A673 (cell line): ENCODE measurements at places on chromosomes 3 and 15. TPM values are rescaled to one million over a fixed set of nuclear protein-coding genes. Genes with fewer than 3 reads are reported as not detected.

DNA sequence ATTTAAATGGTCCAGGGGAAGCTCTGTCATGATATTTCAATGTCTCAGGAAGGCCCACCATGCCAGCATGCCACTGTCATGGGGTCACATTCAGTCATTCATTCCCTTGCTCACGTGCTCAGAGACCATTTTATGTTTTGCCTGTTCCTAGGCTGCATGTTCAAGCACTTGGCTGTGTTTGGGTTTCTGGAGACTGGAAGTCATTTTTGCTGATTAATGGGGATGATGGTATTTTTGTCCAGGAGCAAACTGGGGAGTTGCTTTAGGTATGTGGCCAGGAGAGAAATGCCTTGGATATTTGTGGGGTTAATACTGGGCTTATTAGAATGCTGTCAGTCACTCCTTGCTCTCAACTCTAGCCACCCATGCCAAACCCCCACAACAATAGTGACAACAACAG, 303.5 kb downstream of the PTPRG start:
- no peaks in the 10 kb centered on the region for H3K36me3 ChIP-seq
- no peaks in the 10 kb centered on the region for H3K4me1 ChIP-seq
- no peak overlapping the region for H3K27ac ChIP-seq
- no peak for DNase-seq

DNA sequence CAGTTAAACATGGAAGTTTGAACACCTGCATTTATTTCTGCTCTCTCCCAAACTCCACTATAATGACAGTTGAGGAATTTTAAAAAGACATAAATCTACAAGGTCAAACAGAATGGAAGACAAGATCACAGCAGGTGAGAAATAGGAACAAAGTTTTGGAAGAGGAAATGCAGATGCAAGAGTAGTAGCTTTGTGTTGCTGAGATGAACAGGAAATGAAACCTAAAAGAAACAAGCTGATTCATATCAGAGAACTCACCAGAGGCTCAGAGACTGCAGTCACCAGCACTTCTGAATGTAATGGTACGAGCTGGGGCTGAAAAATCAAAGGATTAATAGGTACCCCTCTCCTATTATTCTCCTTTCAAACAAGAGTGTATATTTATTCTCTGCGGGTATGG, 459.9 kb downstream of the RAP2B start:
- H3K27me3 ChIP-seq = no peaks in the 10 kb centered on the region
- DNase-seq = peak; percentile 35
- peaks cover 5% of the 10 kb centered on the region for H3K4me1 ChIP-seq
- H3K36me3 ChIP-seq = no peaks in the 10 kb centered on the region

The NANOGP8 gene
- not detected in 2 replicates for total RNA-seq

- DNase-seq = no peak
- no peaks in the 10 kb centered on the region for H3K27me3 ChIP-seq
- no peaks in the 10 kb centered on the region for H3K4me1 ChIP-seq
- no peak overlapping the region for H3K27ac ChIP-seq
- H3K36me3 ChIP-seq = no peaks in the 10 kb centered on the region
These were observed 8.0 kb upstream of the RAD54L2 start for GRCh38 chr3:51530485-51530884.

The CHAC1 gene
- total RNA-seq = 11.6 and 26.8 TPM in 2 replicates

The NTRK3 gene
- total RNA-seq = not detected in 2 replicates

DNA sequence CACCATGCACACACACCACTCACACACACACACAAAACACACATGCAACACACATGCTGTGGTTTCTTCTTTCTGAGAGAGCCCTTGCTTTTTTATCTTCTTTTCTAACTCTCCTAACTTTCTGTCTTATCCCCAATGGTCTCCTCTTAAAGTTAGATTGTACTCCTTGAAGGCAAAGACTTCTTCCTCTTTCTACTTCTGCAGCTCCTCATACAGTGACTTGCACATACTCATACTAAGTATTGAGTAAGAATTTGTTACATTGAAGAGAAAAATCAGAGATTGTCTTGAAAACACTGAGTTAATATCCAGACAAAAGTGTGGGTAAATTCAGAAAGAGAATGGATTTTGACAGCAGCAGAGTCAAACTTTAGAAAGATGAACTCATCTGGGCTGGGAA, 64.4 kb downstream of the GTPBP8 start:
- H3K4me3 ChIP-seq = no peak overlapping the region
- no peak for DNase-seq
- peaks cover 22% of the 10 kb centered on the region for H3K4me1 ChIP-seq
- no peak overlapping the region for H3K27ac ChIP-seq
- no peaks in the 10 kb centered on the region for H3K36me3 ChIP-seq

DNA sequence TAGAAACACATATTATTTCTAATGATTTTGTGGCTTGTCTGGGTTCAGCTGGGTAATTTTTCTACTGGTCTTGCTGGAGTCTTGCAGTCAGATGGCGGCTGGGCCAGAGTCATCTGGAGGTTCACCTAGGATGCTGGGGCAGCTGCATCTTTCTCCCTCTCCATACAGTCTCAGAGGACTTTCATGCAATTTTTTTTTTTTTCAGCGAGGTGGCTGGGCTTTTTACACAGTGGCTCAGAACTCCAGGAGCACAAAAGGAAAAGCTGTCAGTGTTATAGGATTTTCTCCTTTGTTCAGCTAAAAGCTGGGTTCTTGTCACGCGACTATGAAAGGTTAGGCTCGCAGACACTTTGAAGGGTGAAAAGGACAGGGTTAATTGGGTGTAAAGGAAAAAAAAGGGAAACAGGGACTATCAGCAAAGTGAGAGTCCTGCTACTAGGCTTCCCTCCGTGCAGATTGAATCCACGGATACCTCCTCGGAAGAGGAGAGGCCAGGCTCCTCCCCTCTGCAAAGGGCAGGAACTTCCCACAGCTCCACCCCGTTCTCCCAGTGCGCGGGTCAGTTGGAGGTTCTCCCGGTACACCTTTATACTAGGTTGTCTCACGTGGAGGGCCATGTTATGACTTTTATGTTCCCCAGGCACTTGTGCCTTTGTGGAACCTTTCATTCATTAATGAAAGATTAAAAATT, 44.3 kb downstream of the ADGRG7 start:
- H3K27ac ChIP-seq = no peak overlapping the region
- no peak for DNase-seq
- peaks cover 13% of the 10 kb centered on the region for H3K4me1 ChIP-seq
- no peaks in the 10 kb centered on the region for H3K36me3 ChIP-seq
- H3K4me3 ChIP-seq = no peak overlapping the region
- H3K27me3 ChIP-seq = no peaks in the 10 kb centered on the region

GRCh38 chr3:155585384-155585783, 159.5 kb downstream of the PLCH1 start:
- no peak overlapping the region for H3K4me3 ChIP-seq
- DNase-seq = no peak
- no peaks in the 10 kb centered on the region for H3K36me3 ChIP-seq

The PLSCR4 gene
- 1.3 and 2.4 TPM in 2 replicates for total RNA-seq

The SECISBP2L gene
- total RNA-seq = 36.4 and 36.8 TPM in 2 replicates

DNA sequence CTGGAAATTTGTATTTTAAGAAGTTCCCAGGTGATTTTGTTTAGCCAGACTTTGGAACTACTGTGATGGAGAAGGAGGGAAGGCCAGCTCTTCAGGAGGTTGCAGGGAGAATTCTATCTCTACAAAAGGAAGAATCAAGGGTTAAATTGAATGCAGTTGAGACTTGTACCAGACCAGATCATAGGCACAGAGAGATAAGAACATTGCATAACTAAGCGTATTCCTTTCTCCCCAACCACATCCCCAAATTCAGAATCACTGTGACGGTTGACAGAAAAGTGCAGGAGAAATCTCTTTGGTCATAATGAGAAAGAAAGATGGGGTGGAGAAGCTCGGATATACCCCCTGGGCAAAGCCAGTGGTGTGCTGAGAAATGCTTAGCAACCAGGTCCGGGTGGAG, 7.2 kb downstream of the PLD1 start:
- H3K4me3 ChIP-seq = no peak overlapping the region
- no peaks in the 10 kb centered on the region for H3K27me3 ChIP-seq
- DNase-seq = no peak
- H3K36me3 ChIP-seq = no peaks in the 10 kb centered on the region

The PLSCR1 gene
- total RNA-seq = 45.6 and 49.3 TPM in 2 replicates

The TIMP4 gene
- 10.2 and 13.3 TPM in 2 replicates for total RNA-seq

DNA sequence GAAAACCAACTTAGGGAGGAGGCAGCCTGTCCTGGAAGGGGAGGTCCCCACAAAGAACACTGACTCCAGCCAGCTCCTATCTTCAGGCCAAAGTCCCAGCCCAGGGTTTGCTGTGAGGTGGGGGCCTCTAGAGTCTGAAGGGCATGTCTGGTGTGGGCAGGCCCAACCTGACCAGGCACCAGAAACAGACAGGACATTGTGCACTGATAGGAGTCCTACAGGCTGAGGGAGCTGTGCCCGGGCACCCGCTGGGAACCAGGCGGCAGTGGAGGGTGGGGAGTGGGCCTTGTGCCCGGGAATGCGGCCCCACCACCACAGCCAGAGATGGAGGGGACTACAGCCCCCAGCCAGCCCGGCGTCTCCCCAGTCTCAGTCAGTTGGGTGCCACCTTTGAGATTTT, 161.4 kb downstream of the WNT7A start:
- DNase-seq = no peak
- no peak overlapping the region for H3K27ac ChIP-seq
- no peaks in the 10 kb centered on the region for H3K36me3 ChIP-seq
- no peak overlapping the region for H3K4me3 ChIP-seq

DNA sequence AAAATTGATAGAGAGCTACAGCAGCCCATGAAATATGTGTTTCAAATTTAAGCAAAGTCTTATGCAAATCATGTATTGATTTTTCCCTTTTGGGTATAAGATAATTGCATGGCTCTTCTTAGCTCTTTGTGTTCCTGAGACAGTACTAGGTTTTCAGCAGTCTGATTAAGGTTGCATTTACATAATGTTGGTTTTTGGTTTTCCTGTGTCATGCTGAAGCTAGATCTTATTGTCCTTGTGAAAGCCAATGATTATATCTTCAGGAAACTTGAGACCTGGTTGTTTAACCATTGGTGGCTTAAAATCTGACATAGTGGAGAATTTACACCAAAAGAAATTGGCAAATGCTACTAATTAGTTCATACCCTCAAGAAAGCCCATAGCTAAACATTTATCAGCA, 392.6 kb downstream of the ZPLD1 start:
- no peaks in the 10 kb centered on the region for H3K36me3 ChIP-seq
- H3K27me3 ChIP-seq = no peaks in the 10 kb centered on the region
- H3K4me1 ChIP-seq = peaks cover 4% of the 10 kb centered on the region
- H3K4me3 ChIP-seq = no peak overlapping the region
- no peak overlapping the region for H3K27ac ChIP-seq

- H3K4me3 ChIP-seq = no peak overlapping the region
- no peaks in the 10 kb centered on the region for H3K36me3 ChIP-seq
- H3K4me1 ChIP-seq = no peaks in the 10 kb centered on the region
- no peaks in the 10 kb centered on the region for H3K27me3 ChIP-seq
- H3K27ac ChIP-seq = no peak overlapping the region
These were observed 162.7 kb upstream of the AGTR1 start for GRCh38 chr3:148535001-148535400.

The CMTM7 gene
- 0.79 TPM in 1 of 2 replicates, not detected in the other for total RNA-seq

GRCh38 chr3:7204848-7205156, 343.9 kb downstream of the GRM7 start:
- H3K36me3 ChIP-seq = no peaks in the 10 kb centered on the region
- no peak overlapping the region for H3K4me3 ChIP-seq
- no peaks in the 10 kb centered on the region for H3K27me3 ChIP-seq
- no peak for DNase-seq
- H3K4me1 ChIP-seq = no peaks in the 10 kb centered on the region

DNA sequence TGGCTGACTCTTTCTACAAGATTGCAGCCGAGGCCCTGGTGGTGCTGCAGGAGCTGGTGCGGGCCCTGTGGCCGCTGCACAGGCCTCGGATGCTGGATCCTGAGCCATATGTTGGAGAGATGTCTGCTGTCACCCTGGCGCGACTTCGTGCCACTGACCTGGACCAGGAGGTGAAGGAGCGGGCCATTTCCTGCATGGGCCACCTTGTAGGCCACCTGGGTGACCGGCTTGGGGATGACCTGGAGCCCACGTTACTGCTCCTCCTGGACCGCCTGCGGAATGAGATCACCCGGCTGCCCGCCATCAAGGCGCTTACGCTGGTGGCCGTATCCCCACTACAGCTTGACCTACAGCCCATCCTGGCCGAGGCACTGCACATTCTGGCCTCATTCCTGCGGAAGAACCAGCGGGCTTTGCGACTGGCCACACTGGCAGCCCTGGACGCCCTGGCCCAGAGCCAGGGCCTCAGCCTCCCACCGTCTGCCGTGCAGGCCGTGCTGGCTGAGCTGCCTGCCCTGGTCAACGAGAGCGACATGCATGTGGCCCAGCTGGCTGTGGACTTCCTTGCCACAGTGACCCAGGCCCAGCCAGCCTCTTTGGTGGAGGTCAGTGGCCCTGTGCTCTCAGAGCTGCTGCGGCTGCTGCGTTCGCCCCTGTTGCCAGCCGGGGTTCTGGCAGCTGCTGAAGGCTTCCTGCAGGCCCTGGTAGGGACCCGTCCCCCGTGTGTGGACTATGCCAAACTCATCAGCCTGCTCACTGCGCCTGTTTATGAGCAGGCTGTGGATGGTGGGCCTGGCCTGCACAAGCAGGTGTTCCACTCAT, 20.3 kb downstream of the CAND2 start:
- no peaks in the 10 kb centered on the region for H3K4me1 ChIP-seq
- H3K4me3 ChIP-seq = no peak overlapping the region
- no peak for DNase-seq
- no peaks in the 10 kb centered on the region for H3K27me3 ChIP-seq
- H3K36me3 ChIP-seq = no peaks in the 10 kb centered on the region

The ABHD17C gene
- total RNA-seq = 7.8 and 9.9 TPM in 2 replicates

- no peak overlapping the region for H3K4me3 ChIP-seq
- peaks cover 4% of the 10 kb centered on the region for H3K4me1 ChIP-seq
- no peak overlapping the region for H3K27ac ChIP-seq
- no peak for DNase-seq
- H3K27me3 ChIP-seq = peaks cover 3% of the 10 kb centered on the region
- H3K36me3 ChIP-seq = no peaks in the 10 kb centered on the region
These were observed 7.2 kb upstream of the PPM1L start for GRCh38 chr3:160748787-160749186.

DNA sequence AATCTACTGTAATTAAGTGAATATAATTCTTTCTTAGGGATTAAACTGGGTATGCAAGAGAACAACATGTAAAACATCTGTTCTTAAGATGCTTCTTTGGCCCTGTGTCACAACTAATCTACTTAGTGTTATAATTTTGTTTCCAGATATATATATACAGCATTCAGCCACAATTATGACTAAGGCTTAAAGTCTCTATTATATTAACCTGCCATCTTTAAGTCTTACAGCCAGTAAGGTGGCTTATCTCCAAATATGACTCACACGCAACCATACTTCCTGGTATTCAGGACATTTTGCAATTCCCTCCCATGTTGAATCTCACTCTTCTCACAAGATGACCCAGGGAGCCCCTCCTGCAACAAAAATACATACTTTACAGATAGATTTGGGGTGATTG, 6.6 kb upstream of the KBTBD8 start:
- H3K36me3 ChIP-seq = no peaks in the 10 kb centered on the region
- H3K27me3 ChIP-seq = peaks cover 7% of the 10 kb centered on the region
- H3K4me3 ChIP-seq = no peak overlapping the region
- no peak for DNase-seq
- no peak overlapping the region for H3K27ac ChIP-seq

DNA sequence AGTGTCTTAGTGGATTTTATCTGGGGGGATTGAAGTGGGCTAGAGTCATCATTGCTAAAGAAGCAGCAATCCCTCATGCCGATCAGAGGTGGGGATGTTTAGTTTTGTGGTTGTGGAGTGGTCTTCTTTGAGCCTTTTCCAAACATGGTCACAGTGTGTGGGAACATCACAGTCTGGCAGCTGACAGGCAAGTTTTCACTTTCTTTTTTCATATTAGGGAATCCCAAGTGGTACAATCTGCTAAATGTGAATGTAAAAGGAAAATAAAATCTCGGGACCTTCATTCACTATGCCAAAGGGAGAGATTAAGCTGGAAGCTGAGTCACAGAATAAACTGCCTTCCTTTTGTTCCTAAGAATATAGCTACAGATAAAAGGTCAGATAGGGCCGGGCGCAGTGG, 10.4 kb upstream of the CX3CR1 start:
- H3K36me3 ChIP-seq = no peaks in the 10 kb centered on the region
- no peaks in the 10 kb centered on the region for H3K27me3 ChIP-seq
- no peaks in the 10 kb centered on the region for H3K4me1 ChIP-seq
- H3K4me3 ChIP-seq = no peak overlapping the region

The CTXND1 gene
- total RNA-seq = not detected in 2 replicates
